ENCODE measurements at places on chromosomes 13 and 19.

GRCh38 chr19:40612831-40613689, 11.9 kb downstream of the LTBP4 start:
- peak; percentile 72 for DNase-seq

DNA sequence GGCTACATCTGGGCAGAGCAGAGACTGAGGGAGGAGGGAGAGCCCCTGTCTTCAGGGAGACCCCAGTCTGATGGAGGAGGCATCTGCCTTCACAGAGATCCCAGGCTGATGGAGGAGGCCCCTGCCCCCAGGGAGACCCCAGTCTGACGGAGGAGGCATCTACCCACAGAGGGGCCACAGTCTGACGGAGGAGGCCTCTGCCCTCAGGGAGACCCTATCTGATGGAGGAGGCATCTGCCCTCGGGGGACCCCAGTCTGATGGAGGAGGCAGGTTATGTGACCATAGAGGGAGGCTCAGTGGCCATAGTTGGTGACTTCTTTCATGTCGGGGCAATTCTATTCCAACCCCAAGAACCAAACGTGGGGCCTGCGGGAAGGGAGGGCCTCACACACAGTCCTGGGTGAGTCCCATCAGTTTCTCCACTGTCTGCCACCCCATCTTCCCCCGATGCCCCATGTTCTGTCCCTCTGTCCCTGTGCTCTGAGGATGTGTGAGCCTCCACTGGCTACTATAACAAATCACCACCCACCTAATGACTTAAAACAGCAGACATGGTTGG, 14.3 kb downstream of the MISP start:
- DNase-seq = no peak

DNA sequence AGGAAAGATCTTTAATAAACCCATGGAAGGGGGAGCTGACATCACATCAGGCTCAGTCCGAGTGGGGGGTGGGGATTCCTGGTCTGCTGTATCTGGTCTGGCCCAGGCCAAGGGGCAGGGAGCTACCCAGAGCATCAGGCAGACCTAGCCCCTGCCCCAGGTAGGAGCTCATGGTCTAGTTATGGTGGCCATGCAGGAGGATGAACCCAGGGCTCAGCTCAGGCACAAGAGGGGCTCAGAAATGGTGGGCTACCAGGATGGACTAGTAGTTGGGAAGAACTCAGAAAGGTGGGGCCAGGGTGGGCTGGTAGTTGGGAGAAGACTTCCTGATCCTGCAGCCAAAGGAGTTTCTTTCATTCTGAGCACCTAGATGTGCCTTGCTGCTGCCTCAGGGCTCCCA, 14.3 kb downstream of the VSTM2B start:
- DNase-seq = no peak

DNA sequence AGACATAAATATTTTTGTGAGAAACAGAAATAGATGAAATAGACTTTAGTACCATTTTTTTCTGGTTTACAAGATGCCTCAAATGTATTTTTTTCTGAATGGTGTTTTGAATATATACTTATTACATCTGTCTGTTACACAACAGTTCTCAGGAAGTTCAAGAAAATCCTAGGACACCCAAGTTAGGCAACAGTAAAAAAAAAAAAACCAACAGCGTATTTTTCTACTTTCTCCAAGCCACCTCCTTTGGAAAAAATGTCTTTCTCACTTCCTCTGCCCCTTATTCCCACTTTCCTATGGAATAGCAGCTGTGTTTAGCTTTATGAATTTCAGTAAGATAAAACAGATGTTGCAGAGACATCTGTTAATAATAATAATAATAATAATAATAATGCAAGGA, 489.6 kb upstream of the KLF12 start:
- DNase-seq = no peak

GRCh38 chr13:39311619-39312018, 273.4 kb downstream of the NHLRC3 start:
- no peak for DNase-seq

DNA sequence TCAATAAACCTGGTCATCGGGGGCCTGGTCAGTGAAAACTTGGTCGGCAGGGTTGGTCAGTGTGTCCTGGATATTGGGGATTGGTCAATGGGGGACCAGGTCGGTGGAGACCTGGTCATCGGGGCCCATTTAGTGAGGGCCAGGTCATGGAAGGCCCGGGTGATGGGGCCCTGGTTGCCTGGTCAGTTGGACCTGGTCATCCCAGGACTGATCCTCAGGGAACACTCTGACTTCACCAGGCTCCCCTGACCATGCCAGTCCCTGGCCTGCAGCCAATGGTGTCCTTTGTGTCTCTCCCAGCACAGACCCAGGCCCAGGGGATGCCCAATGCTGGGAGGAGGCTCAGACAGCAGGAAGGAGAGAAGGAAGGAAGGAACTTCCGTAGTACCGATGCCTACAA, 42.1 kb upstream of the TPM4 start:
- no peak for DNase-seq

- DNase-seq = no peak
Observed at GRCh38 chr19:13629687-13630357, 123.5 kb upstream of the CACNA1A start.

- DNase-seq = no peak
Observed at GRCh38 chr13:97367016-97367822, 66.8 kb upstream of the RAP2A start.

DNA sequence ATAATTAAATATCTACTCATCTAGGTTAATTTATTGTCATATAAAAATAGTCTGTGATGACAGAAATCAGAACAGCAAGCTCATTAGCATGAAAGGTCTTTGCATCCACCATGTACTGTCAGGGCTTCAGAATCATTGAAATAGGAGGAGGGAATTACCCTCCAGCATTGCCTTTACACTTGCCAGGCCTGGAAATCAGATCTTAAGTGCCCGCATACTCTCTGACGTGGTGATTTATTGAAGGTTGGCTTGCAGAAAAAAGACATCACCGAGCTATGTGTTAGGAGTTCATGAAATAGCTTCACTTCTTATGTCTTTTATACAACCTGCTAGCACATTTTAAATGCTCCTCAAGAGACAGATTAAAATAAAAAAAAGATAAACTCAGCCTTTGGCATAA, 661.7 kb upstream of the SLITRK1 start:
- no peak for DNase-seq

DNA sequence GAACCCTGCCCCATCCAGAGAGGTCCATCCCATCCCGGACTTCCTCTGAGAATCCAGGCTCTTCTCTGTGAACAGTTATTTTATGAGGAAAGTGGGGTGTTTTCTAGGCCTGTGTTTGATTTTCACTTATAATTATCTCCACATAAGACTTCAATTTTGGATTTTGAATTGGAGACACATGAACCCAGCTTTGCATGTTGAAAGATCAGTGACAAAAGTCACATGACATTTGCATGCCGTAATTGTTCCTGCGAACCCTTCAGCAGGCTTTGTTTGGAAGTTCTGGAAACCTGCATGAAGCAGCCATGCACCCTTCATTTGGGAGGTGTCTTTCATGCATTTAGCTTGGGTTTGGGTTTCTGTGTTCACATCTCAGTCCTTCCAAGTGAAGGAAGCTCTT, 44.9 kb upstream of the ZNF536 start:
- DNase-seq = no peak

DNA sequence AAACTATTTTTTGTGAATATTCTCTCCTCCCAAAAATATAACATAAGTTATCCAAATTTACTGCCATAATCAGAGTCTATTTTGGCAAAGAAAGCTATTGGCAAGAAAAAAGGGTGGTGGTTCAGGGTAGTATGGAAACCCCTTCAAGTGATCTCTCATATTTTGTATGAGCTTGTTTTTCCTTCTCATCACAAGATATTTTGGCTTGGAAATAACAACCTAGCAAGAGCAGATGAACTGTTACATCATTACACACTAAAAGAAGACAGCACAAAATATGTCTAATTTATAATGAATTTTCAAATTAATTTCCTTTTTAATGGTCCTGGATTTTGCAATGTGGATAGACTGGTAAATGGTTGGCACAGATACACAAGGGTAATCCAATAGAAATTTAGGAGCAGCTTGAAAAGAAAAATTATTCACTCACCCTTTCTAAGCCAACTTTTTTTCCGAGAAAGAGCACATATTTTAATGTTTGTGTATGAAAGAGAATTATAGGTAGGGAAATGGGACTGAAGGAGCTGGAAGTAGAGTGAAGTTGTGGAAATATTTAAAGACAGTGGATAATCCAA, 225.1 kb downstream of the EFNB2 start:
- DNase-seq = no peak

DNA sequence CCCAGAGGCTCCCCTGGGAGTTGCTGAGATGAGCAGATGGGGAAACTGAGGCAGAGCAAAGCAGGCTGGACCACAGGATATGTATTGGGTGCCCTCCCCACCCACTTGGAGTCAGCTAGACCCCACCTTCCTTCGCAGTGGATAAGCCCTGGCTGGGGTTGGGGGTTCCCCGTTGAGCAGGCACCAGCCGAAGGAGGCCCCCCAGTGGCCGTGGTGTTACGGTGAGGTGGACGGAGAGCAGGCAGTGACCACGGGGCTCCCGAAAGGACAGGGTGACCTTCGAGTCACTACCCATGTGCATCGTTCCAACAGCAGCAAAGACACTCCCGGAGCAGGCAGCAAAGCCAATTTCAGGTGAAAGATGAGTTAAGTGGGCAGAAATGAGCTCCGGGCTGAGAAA, 62.4 kb upstream of the ADGRE5 start:
- DNase-seq = no peak

DNA sequence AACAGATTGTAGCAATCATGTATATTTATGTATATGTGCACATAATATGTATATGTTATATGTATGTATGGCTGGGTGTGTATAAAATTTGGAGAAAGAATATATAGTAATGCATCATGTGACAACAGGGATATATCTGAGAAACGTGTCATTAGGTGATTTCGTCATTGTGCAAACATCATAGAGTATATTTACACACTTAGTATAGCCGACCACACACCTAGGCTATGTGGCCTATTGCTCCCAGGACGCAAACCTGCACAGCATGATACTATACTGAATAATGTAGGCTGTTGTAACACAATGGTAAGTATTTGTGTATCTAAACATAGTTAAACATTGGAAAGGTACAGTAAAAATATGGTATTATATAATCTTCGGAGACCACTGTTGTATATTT, 43.8 kb downstream of the ESD start:
- DNase-seq = no peak

DNA sequence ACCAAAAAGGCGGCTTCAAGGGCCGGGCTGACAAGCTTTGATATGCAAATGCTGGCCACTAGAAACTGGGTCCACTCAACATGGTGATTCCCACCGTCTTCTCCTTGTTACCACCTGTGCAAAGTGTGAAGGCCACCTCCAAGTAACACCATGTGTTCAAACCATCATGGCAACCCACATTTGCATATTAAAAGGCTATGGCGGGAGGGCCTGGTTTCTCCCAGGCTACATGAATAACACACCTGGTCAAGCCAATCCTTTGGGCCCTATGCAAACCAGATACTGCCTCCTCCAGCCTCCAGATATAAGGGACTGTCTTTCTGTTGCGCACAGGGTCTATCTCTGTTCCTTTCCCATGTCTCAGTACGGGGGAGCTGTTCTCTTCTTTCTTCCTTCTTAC, 36.6 kb upstream of the ZSCAN5A start:
- DNase-seq = no peak

GRCh38 chr19:4749870-4750590, 26.4 kb upstream of the DPP9 start:
- no peak for DNase-seq

GRCh38 chr19:9842834-9843625, 7.9 kb downstream of the PIN1 start:
- DNase-seq = no peak

DNA sequence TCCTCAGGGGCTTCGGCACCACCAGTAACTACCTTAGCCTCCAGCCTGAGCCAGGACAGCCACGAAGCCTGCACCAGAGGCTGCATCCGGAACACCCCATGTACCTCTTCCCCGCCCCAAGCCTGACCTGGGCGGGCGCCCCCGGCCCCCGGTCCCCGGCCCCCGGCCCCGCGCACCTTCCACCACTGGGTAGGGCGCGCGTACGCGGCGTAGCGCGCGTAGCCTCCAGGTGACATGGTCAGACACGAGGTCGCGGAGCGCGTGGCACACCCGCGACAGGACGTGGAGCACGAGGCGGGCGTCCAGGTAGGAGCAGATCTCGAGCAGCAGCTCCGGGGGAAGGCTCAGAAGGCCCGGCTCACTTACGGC, 450 bp downstream of the FBXW9 start:
- DNase-seq = no peak

- peak; percentile 74 for DNase-seq
Observed at GRCh38 chr19:11279505-11280236, 16.3 kb upstream of the TSPAN16 start.

GRCh38 chr13:52848455-52849195, at the start of gene PCDH8:
TSS of gene PCDH8 (minus strand) at chr13:52848640. CDS start at chr13:52848436, 204 bp downstream.
- DNase-seq = no peak

GRCh38 chr19:57067440-57067839, 52.3 kb upstream of the USP29 start:
- no peak for DNase-seq

- no peak for DNase-seq
Observed at GRCh38 chr19:46847528-46847927, 3.1 kb downstream of the AP2S1 start.

GRCh38 chr13:67147342-67148133, 82.6 kb downstream of the PCDH9 start:
- no peak for DNase-seq

GRCh38 chr19:8377598-8377997, 12.6 kb upstream of the RAB11B start:
- DNase-seq = no peak

- no peak for DNase-seq
Observed at GRCh38 chr13:103039183-103039582, 27.0 kb downstream of the SLC10A2 start.
